Natural killer cell (primary cell): ENCODE measurements at places on chromosomes 7 and 10. TPM values are rescaled to one million over a fixed set of nuclear protein-coding genes. Genes with fewer than 3 reads are reported as not detected.
A peak's percentile ranks its signal among the peaks of the same experiment; 100 is the strongest.

Gene RHEB
- total RNA-seq, result 63.3 TPM

Gene UBE2D1
- total RNA-seq, result 14.0 TPM

Gene GIMAP4
- total RNA-seq, result 105 TPM

GRCh38 chr7:131504157-131504899 lies 52.1 kb downstream of the PODXL start:
- DNase-seq, result no peak

DNA sequence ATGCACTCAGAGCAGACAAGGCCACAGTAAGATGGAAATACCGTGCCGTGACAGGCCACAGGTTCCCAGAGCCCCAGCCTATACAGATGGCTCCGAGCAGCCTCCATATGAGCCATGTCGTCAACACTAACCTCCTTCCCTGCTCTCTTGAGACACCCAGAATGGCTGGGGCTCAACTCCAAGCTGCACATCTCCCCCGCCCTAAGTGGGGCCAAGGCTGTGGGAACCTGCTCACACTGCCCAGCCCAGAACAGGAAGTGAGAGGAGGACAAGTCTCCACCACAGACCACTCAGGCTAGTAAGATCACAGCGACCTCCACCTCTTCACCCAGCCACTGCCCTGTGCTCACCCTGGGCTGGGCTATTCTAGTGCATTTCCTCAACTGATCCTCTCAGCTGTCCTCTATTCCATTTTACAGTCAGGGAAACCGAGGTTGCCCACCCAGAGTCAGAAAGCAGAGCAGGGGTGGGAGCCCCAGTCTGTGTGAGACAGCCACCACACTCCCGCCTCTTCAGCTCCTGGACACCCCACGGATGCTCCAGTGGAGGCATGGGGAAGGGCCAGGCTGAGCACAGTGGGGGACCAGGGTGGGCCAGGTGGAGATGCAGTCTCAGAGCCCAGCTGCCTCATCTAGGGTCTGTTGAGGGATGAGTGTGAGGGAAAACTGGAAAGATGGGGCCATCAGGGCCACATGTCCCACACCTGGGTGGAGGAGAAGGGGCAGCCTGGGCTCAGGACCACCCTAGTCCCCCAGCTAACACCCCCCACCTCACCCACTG lies 11.6 kb downstream of the GRID1 start:
- no peak for DNase-seq

GRCh38 chr10:11631890-11632587 lies 20.6 kb upstream of the USP6NL start:
- peak; percentile 64 for DNase-seq

- DNase-seq, result no peak
Measured at GRCh38 chr10:123146013-123146893, 1.7 kb upstream of the HMX2 start.
